ENCODE measurements at places on chromosomes 12 and 14. TPM values are rescaled to one million over a fixed set of nuclear protein-coding genes. Genes with fewer than 3 reads are reported as not detected.

- no peak for DNase-seq
Measured at GRCh38 chr12:24553259-24553658, 395.6 kb downstream of the BCAT1 start.

- no peak for DNase-seq
Measured at GRCh38 chr14:38951451-38951850, 151.6 kb downstream of the SEC23A start.

DNA sequence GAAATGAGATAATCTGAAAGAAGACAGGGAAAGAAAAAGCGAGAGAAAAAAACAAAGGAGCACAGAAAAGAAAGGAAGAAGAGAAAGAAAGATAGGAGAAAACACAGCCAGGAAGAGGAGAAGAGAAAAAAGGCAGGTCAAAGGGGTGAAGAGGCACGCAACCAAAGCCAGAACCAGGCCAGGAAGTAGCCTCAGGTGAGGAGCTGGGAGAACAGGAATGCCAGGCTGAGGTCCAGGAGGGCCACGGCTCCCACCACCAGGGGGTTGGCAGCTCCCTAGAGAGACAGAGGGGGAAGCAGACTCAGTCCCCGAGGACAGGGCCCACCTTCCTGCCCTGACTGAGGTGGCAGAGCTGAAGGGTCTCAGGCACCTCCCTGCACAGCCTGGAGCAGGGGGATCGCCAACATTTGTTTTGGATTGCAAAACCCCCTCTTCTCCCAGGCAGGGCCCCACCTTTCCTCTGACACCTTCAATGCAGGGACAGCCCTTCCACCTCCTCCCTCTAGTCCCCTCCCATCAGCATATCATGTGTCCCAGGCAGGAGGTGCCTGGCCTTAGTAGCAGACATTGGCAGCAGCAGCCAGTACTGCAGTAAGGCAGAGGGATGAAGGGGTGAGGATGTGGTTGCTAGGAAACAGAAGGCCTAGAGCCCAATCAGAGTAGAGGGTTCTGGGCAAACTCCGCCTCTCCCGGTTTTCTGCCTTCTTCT is 2.0 kb upstream of the AP1G2 start:
- peak; percentile 19 for DNase-seq

DNA sequence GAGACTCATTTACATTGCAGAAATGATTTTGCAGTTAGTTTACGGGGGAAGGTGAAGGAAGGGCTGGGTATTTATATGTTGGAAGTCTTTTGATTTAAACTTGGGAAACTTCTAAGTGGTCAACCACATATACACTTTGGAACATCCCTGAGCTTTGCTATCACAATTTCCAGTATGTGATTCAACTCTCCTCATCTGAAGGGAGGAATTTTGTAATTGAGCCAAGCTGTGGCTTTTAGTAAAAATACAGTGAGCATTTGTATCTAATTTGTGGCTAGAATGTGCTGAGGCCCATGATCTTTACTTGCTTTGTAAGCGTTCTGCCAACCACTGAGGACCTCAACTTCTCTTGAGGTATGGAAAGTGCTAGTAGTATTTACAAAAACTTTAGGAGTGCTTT is 235.0 kb upstream of the PDZRN4 start:
- DNase-seq, result no peak

GRCh38 chr14:66043921-66044320 is 442.2 kb upstream of the CCDC196 start:
- no peak for DNase-seq

- no peak for DNase-seq
Measured at GRCh38 chr12:46788072-46788887, 37.5 kb downstream of the SLC38A4 start.

DNA sequence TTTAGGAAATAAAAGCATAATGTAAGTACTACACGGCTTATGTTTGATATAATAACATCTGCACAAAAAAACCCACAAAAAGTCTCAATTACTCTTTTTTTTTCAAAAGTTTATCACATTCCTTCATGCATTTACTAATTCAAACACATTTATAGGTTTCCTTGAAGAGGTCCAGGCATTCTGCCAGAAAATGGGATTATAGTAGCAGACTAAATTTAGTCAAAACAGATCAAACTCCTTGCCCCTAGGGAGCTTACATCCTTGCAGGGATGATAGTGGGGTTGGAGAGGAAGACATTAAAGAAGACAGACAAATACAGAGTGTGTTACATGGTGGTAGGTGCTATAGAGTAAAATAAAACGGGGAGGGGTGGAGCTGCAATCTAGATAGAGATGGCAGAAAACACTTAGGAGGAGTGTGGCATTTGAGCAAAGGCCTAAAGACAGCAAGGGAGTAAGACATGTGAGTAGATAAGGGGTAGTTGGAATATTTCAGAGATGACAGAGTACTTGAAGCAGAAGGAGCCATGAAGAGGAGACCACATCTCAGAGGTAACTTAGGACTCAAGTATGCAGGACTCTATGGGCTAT is 266.9 kb downstream of the PPFIA2 start:
- no peak for DNase-seq

Gene CEP170B
- 5.2 TPM for total RNA-seq

Gene GARIN6
- total RNA-seq, result not detected

Gene MMP17
- 0.87 TPM for total RNA-seq

Gene TPPP2
- total RNA-seq, result not detected

Gene GUCY2C
- not detected for total RNA-seq

Gene HEATR5A
- total RNA-seq, result 13.0 TPM

Data from activated CD4-positive, alpha-beta memory T cell treated with anti-CD3 and anti-CD28 coated beads for 36 hours (primary cell).